ENCODE measurements at places on chromosomes 4 and X. TPM values are rescaled to one million over a fixed set of nuclear protein-coding genes. Genes with fewer than 3 reads are reported as not detected.

DNA sequence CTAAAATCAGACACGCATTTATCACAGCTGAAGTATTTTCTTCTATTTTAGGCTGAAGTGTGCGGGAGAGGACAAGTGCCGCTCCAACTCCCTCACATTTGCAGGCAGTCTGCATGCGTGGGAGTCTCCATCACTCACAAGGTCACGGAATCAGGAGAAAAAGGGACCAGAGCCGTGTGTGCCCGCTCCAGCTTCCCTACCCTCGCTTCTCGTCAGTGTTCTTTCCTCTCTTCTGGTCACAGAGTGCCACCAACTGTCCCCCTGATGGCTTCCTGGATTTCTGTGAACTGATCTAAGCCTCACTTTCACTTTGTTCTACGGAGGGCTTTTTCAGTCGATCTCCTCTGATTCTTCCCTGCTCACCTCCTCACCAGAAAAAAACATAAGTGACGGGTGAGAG lies 407.4 kb upstream of the AADAT start:
- peak; percentile 60 for DNase-seq

- no peak for DNase-seq
Observed at GRCh38 chrX:30635630-30636029, 17.6 kb upstream of the GK start.

The HTR2C gene
- not detected for total RNA-seq

DNA sequence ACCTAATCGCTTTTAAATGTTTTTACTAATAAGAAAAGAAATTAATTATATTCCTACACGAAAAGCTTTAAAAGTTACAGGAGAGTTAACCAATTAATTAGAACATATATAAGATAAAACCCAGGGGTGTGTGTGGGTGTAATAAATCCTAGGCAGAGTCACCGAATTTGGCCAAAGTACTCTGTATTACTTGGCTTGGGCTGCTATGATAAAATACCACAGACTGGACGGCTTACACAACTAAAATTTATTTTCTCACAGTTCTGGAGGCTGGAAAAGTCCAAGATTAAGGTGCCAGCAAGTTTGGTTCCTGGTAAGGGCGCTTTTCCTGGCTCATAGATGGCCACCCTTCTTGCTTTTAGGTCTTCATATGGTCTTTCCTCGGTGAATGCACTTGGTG lies 10.4 kb downstream of the AWAT1 start:
- no peak for DNase-seq

- peak; percentile 69 for DNase-seq
Observed at GRCh38 chr4:150573534-150573933, 8.4 kb upstream of the MAB21L2 start.

GRCh38 chr4:36288731-36289426 lies 7.5 kb downstream of the DTHD1 start:
- DNase-seq: no peak

All from HT1080 (cell line).